ENCODE measurements at places on chromosomes 16 and 17.

- DNase-seq: no peak
Measured at GRCh38 chr16:75099075-75099667, 17.4 kb downstream of the LDHD start.

- DNase-seq: no peak
Measured at GRCh38 chr17:14121952-14122351, 52.6 kb downstream of the COX10 start.

- no peak for DNase-seq
Measured at GRCh38 chr16:7284780-7285179, 47.9 kb upstream of the RBFOX1 start.

DNA sequence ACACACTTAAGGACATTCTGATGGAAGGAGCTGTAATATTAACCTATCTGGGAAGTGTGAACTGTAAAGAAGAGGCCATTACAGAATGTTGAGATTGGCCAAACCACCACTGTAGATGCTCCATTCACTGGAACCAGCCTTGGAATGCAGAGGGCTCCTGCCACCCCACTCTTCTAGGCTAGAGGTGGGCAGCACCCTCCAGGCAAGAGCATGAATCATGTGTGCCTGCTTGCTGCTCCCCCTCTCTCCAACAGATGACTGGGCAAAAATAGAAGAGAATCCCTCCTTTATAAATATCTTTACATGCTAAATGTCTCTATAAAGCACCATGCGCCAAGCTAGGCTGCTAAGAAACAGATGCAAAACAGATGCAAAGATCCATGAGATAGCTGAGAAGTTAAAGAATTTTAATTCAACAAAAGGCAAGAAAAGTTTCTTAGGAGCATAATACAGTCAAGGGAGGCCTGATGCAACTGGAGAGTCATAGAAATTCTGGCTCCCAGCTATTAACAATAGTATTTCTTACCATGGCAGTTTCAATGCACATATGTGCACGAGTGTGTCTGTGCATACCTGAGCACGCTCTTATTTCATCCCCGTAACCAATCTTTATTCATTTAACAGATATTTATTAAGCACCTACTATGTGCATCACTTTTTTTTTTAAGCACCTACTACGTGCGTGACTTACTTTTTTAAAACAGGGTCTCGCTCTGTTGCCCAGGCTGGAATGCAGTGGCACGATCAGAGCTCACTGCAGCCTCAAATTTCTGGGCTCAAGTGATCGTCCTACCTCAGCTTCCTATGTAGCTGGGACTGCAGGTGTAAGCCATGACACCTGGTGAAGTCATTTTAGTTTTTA, 53.6 kb downstream of the GRIN2A start:
- DNase-seq: no peak

DNA sequence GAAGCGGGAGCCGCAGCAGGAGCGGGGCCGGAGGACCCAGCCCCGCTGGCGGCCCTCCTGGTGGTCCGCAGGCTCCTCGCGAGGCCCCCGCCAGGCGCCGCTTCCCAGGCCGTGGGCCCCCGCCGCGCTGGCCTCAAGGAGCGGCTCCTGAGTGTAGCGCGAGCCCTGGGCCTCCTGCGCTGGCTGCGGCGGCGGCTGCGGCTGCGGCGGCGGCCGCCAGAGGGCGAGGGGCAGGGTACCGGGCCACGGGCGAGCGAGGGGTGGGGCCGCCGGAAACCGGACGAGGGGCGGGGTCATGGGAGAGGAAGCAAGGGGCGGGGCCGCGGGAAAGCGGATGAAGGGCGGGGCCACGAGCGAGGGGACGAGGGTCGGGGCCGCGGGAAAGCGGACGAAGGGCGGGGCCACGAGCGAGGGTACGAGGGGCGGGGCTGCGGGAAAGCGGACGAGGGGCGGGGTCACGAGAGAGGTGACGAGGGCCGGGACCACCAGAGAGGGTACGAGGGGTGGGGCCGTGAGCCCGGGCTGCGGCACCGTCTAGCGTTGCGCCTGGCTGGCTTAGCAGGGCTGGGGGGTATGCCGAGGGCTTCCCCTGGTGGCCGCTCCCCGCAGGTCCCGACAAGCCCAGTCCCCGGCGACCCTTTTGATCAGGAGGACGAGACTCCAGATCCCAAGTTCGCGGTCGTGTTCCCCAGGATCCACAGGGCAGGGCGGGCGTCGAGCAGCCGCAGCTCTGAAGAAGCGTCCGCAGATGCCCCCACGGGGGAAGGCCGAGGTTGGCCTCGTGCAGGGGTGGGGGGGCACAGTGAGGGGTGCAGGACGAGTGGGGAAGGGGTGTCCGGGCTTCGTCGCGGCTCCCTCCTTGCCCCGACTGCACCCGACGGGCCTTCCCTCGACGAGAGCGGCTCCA, 1.7 kb downstream of the MYO15B start:
- DNase-seq: peak; percentile 100

DNA sequence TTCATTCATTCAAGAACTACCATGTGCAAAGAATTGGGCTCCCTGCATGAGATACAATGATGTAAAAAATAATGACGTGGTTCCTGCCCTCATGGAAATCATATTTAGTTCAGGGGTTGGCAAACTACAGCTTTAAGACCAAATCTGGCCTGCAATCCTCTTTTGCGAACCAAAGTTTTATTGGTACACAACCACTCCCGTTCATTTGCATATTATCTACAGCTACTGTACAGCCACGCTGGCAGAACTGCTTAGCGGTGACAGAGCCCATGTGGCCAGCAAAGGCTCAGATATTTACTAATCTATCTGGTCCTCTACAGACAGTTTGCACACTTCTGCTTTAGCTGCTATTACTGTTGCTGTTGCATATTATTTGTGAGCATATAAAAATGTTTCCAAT, 167.7 kb downstream of the XYLT1 start:
- DNase-seq: no peak

GRCh38 chr16:25110387-25110947, 1.1 kb upstream of the LCMT1 start:
- no peak for DNase-seq

- DNase-seq: no peak
Measured at GRCh38 chr16:30601966-30602365, 8.2 kb downstream of the ZNF689 start.

DNA sequence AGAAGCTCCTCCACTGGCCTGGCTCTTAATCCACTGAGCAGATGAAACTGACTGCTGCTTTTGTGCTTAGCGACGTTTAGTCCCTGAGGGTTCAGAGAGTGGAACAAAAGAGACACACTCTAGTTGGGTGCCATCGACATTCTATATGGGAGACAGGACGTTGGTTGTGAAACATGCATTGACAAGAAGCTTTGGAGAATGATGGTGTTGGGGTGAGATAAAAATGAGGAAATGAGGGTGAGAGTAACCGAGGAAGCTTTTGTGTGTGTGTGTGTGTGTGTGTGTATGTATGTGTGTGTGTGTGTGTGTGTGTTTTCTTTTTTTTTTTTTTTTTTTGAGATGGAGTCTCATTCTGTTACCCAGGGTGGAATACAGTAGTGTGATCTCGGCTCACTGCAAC, 89.5 kb downstream of the ABCC1 start:
- no peak for DNase-seq

DNA sequence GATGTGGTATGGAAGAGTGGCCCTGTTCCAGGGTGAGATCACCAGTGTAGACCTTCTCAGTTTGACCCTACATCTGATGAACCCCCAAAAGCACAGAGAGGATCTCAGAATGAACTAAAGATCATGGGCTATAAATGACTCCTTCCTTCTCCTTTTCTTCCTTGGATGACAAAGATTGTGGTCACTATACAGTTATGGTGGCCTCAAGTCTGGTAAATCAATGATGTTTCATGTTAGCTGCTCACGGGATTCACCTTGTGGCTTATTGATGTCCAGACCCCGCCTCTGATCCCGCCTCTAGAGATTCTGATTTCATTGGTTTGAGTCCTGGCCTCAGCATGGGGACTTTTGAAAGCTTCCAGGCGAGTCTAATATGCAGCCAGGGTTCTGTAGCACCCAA, 112.2 kb downstream of the PITPNC1 start:
- DNase-seq: no peak

GRCh38 chr17:1473170-1473569, 17.1 kb upstream of the CRK start:
- no peak for DNase-seq

All from ecto neural progenitor cell (in vitro differentiated cells).